Cardiac fibroblast (primary cell): ENCODE measurements at places on chromosomes 16 and 17.

GRCh38 chr16:29765167-29766032 lies 12.7 kb upstream of the ZG16 start:
- no peak for DNase-seq

DNA sequence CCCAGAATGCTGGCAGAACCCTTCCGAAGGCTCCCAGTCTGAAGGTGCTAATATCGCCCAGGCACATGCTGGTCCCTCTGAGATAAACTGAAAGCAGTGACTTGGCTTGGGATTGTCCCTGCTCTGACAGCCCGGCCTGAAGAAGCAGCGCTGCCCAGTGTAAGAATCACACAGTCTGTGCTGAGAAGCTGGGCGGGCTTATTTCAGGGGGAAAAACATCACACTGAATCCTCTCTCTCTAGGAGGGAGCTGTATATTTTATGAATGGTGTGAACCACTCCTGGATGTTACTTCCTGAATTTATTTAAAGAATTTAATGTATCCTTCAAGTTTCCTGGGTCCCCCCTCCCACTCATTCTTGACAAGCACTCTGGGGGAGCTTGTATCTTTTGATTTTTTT lies 36.3 kb downstream of the GAS7 start:
- DNase-seq: no peak

GRCh38 chr17:8941520-8941919 lies 24.0 kb downstream of the PIK3R5 start:
- no peak for DNase-seq

- DNase-seq: no peak
Measured at GRCh38 chr16:72552654-72553053, 380.7 kb upstream of the PMFBP1 start.

GRCh38 chr16:17177242-17177958 lies 293.4 kb downstream of the XYLT1 start:
- peak; percentile 14 for DNase-seq

DNA sequence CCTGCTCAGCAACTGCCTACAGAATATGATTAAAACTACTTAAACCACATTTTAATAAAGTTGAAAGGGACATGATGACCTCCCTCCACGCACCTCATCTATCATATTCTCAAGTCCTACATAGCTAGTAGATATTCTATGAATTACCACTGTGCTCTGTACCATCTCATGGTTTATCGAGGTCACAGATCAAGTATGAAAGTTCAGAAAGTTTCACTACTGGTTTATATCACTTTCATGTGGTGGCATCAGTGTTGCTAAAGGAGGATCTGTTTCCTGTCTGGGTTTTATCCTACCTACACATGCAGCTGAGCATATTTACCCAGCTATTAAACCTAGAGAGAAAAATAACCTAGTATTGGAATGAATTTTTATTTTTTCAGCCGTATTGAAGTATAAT lies 214.9 kb upstream of the MON1B start:
- DNase-seq: no peak

GRCh38 chr17:67606471-67606870 lies 111.3 kb upstream of the NOL11 start:
- peak; percentile 28 for DNase-seq

DNA sequence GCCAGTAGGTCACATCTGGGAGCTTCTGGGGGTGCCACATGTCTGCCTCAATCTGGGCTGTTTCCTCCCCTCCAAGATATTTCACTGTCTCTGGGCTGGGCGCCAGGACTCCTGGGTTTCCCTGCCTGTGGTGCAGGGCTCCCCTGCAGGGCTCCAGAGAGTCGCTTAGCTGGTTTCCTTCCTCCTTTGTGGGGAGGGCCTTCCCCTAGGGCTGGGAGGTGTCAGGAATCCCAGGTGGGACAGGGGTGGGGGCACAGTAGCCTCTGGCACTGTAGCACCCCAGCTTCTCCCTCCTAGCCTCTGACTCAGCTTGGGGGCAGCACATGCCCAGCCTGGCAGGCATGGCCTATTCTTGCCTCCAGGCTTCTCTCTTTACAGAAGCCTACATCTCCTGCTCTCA lies 2.6 kb downstream of the RARA start:
- DNase-seq: no peak

DNA sequence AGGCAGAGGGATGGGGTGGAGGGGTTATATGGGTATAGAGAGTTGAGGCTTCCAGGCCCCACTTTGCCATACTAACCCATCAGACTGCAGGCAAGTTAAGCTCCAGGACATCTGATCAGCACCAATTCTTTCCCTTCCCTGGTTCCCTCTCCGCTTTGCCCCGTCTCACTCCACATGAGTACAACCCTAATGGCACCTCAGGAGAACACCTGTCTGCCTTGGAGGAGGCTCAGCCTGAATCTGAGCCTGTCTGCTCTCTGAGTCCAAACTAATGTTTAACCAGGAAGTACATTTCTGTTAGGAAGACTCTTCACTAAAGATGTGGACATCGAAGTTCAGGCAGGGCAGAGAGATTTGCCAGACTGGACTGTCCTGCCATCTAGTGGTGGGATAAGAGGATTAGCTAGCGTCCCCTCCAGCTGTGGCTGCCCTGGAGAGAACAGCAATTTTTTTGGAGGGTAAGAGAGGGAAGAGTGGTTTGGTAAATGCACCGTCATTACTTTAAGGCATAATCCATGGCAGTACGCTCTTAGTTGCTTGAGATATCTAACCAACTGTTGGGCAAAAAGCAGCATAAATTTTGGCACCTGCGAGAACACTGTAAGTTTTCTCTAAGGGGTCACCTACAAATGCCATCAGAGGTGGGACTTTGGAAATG lies 29.2 kb upstream of the LRRC75A start:
- DNase-seq: peak; percentile 94

- DNase-seq: peak; percentile 44
Measured at GRCh38 chr17:31907342-31907962, 5.9 kb upstream of the UTP6 start.

DNA sequence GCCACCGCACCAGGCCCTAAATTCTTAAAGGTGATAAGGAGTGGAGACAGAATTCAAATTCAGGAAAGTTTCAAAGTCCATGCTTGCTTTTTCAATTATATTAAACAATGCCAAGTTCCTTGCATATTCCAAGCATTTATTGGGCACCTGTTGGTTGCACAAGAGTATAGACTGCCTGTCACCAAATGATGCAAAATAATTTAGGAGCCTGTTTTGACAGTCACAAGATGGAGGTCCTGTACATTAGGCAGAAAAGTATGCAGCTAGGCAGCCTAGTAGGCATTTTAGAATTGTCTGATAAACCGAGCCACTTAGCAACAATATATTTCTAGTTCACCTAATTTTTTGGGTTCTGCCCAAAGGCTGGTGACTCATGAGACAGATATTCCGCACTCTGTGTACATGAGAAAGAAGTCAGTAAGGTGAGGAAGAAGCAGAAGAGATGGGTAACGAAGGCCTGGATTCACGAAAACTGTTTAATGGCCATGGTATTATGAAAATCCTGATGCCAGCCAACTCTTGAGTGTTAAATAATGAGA lies 7.3 kb downstream of the ACACA start:
- peak; percentile 44 for DNase-seq

GRCh38 chr17:7856011-7856810 lies 1.1 kb downstream of the NAA38 start:
- peak; percentile 51 for DNase-seq

DNA sequence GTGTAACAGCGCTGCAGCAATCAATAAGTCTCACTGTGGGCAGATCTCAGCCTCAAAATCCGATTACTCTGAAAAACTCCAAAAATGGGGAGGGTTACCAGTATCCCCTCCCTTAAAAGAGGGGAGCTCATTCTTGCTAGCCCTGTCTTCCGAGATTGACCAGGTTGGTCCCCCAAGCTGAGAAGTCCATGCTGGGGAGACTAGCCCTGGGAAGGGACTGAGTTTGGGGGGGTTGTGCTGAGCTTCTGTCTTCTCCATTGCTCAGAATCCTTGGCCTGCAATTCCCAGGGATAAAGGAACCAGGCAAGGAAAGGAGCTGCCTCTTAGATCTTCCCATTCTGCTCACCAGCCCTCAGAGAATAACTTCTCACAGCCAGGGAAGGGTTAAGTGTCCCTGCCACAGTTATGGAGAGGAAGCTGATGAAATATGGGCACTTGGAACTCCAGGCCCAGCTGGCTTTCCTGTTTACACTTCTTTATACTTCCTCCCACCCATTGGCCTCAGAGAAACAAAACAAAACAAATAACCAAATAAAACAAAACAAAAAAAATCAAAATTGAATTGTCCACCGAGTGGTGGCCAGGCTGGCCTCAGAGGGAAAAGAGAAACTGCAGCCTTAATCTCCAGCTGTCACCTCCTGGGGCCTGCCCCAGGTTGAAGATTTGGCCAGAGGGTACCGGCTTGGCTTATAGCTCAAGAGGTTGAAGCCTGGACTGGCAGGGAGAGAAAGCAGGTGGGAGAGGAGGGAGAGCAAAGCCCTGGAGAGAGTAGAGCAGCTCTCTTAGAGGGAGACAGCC lies 2.6 kb downstream of the HOXB3 start:
- DNase-seq: no peak

GRCh38 chr16:4206680-4207079 lies 35.2 kb downstream of the SRL start:
- DNase-seq: no peak

GRCh38 chr16:80580109-80580832 lies 39.5 kb downstream of the DYNLRB2 start:
- peak; percentile 69 for DNase-seq

DNA sequence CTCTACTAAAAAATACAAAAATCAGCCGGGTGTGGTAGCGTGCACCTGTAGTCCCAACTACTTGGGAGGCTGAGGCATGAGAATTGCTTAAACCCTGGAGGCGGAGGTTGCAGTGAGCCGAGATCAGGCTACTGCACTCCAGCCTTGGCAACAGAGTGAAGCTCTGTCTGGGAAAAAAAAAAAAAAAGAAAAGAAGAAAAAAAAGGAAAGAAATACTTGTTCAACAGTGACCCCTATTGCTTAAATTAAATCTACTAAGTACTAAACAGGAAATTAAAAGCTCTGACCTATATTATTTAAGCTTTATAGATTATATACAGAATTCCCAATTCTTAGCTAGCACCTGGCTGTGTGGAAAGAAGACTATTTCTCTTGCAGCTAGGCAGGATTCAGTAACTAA lies 48.9 kb downstream of the FBXL20 start:
- DNase-seq: no peak

DNA sequence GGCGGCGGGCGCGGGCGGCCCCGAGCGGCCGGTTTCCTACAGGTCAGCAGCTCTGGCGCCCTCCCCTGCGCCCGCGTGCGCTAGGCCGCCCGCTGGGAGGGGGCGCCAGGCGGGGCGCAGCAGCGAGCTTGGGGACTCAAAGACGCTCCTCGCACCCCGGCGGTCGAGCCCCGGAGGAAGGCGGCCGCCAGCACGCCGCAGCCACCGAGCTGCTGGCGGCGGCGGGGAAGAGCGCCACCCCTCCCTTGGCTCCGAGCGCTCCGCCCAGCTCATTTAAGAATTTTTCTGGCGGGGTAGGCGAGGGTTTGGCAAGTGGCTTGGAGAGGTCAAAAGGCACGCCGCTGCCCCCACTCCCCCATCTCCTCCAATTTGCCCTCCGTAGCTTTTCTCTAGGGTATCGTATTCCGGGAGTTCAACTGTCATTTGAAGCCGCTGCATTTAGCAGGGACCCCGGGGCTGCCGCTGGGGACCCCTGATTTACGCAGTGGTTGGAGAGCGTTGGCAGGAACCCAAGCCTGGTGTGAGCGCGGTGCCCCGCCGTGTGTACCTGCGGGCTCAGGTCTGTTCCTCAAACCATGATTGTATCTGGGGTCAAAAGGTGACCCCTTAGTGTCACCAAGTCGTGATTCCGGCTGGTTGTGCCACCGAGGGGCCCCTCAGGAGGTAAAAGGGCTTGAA lies 59.5 kb upstream of the GSE1 start:
- DNase-seq: peak; percentile 73

DNA sequence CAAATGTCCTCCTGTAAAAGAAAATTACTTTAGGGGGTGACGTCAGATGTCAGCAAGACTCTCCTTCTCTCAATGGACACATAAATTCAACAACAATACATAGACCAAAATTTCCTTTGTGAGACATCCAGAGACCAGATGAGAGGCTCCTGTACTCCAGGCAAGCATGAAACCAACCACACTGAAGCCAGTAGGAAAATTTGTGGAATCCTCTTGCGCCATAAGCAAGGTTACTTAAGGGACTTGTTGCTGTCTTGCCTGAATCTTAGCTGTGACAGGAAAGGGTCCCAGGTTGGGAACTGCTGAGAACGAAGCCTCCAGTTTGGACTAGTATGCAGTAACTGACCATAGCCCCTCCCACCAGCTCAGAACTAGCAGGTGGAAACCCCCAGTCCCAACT lies 56.0 kb downstream of the CEP112 start:
- no peak for DNase-seq

DNA sequence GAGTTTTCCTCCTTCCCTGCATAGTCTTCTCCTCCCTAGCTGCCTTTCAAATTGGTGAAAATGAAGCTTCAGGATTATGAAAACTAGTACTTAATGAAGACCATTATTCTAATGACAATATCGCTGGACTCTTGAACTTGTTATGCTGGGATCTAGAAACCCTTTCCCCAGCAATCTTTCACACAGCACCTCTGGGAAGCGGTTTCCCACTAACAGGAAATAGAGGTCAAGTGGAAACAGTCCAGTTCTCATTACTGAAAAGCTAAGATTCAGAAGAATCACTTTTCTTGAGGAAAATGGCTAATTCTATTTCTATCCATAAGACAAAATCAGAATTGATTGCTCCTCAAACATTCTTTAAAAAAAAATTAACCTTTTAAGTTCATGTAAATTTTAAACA lies 2.0 kb upstream of the VEZF1 start:
- DNase-seq: no peak

GRCh38 chr16:4288148-4288921 lies 15.5 kb upstream of the TFAP4 start:
- DNase-seq: peak; percentile 79

DNA sequence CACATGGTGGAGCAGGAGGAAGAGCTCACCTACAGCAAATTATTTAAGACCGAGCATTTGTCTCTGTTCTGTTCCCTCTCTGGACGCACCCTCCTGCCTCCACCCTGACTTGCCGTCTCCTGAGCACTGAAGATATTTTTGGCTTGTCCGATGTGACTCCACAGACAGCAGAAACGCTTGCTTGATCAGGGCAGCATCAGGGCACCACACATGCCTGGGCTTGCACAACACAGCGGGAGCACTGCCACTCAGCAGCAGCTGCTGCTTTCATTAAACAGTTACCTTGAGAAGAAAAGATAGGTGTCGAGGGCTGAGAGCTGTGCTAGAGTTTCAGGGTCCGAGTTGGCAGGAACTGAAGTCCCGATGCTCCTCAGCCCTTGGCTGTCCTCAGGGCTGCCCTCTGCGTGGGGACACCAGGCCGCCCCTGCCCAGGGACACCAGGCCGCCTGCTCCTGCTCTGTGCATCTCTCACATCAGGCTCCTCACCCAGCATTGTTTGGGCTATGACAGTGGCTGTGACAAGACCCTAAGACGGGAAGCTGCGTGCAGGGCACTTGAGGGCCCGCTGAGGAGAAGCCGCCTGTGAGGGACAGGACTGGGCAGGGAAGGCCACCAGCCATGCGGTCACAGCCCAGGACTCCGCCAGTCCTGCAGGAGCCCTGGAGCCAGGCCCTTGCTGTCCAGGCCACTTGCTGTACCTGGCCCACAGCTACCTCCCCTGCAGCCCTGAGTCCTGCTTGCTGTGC lies 21.3 kb upstream of the CDH15 start:
- no peak for DNase-seq
